ENCODE measurements at places on chromosomes 2 and 18. TPM values are rescaled to one million over a fixed set of nuclear protein-coding genes. Genes with fewer than 3 reads are reported as not detected.

GRCh38 chr2:174015428-174015827 lies 50.3 kb upstream of the SP3 start:
- H3K4me1 ChIP-seq, result peaks cover 17% of the 10 kb centered on the region
- peak overlapping the region; percentile 7 for H3K4me3 ChIP-seq
- DNase-seq, result no peak
- no peaks in the 10 kb centered on the region for H3K36me3 ChIP-seq

DNA sequence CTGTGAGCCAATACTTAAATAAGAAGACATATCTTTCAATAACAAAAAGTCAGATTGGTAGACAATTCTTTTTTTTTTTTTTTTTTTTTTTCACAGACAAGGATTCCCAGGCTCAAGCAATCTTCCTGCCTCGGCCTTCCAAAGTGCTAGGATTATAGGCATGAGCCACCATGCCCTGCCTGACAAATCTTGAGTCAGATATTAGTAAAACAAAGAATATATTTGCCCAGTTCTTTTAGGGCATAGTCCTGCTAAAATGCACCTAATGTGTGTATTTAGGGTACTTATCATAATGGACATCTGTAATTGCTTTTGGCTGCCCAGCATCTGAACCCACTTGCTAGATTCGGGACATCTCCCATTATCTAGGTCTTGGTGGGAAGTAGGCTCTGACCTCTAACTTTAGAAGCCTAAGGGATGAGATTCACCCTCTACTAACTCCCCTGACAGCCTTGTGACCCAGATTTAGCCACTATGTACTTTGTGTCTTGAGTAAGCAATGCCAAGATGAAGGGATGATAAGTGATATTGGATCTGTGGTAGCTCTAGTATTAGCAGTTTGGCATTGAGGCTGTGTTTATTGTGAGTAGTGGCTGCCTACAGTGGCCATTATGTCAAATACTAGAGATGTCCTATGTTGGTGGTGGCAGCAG lies 18.5 kb upstream of the PSME4 start:
- no peak for DNase-seq
- no peak overlapping the region for H3K4me3 ChIP-seq
- H3K4me1 ChIP-seq, result peaks cover 38% of the 10 kb centered on the region
- no peak overlapping the region for H3K27ac ChIP-seq
- H3K27me3 ChIP-seq, result no peaks in the 10 kb centered on the region
- peaks cover 8% of the 10 kb centered on the region for H3K36me3 ChIP-seq

Gene CHRNG
- polyA plus RNA-seq, result not detected

Gene CDH20
- polyA plus RNA-seq, result not detected

- H3K4me1 ChIP-seq, result no peaks in the 10 kb centered on the region
- no peaks in the 10 kb centered on the region for H3K36me3 ChIP-seq
- no peak for DNase-seq
- no peak overlapping the region for H3K4me3 ChIP-seq
- H3K27ac ChIP-seq, result no peak overlapping the region
Measured at GRCh38 chr2:126802316-126802715, 96.4 kb upstream of the TEX51 start.

- DNase-seq, result peak; percentile 10
- H3K36me3 ChIP-seq, result no peaks in the 10 kb centered on the region
- H3K27me3 ChIP-seq, result peaks cover 14% of the 10 kb centered on the region
- no peak overlapping the region for H3K4me3 ChIP-seq
Measured at GRCh38 chr18:35786365-35787042, 186.0 kb upstream of the RMP24 start.

Gene NEU2
- polyA plus RNA-seq, result not detected

Gene EDAR
- polyA plus RNA-seq, result not detected

- H3K4me3 ChIP-seq, result peak overlapping the region; percentile 82
- peaks cover 48% of the 10 kb centered on the region for H3K27me3 ChIP-seq
- H3K36me3 ChIP-seq, result no peaks in the 10 kb centered on the region
- peaks cover 5% of the 10 kb centered on the region for H3K4me1 ChIP-seq
Measured at GRCh38 chr2:42492691-42493467, 903 bp downstream of the KCNG3 start.

DNA sequence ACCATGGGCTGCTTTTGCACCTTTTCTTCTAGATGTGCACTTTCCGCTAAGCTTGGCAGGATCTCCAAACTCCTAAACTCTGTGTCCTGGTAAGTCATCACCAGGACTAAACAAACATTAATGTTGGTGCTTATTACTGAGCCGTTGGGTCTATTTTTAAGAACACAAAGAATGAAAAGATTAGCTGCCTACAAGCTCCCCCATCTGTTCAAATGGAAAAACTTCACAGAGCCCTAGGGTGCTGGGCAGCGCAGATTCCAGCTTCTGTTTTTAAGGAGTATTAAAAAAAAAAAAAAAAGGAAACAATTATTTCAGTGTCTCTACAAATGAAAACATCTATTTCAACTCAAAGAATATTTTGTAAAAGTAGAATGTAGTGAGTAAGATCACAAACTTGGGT lies 97.8 kb upstream of the AQP4 start:
- H3K36me3 ChIP-seq, result no peaks in the 10 kb centered on the region
- no peak overlapping the region for H3K4me3 ChIP-seq
- H3K27ac ChIP-seq, result no peak overlapping the region
- DNase-seq, result no peak
- H3K27me3 ChIP-seq, result no peaks in the 10 kb centered on the region
- no peaks in the 10 kb centered on the region for H3K4me1 ChIP-seq

DNA sequence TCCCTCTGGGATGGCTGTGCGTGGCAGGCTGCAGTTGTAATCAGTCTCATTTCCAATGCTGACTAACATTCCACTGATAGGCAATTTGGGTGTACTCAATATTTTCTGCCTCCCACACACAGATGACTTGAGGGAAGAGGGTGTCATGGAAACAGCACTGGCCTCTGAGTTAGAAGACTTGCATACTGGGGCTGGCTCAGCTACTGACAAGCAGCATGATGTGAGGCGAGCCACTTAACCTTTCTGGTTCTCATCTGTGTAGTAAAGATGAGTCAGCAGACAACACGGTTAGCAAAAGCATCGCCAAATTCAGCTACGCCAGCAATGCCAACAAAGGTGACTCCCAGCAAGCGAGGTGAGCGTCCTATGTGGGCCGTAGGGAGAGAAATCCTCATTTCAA lies 73.5 kb downstream of the COLEC12 start:
- H3K4me3 ChIP-seq, result no peak overlapping the region
- peaks cover 9% of the 10 kb centered on the region for H3K27me3 ChIP-seq
- no peaks in the 10 kb centered on the region for H3K36me3 ChIP-seq
- DNase-seq, result no peak

GRCh38 chr2:241273210-241274020 lies 42.1 kb downstream of the HDLBP start:
- peaks cover 11% of the 10 kb centered on the region for H3K36me3 ChIP-seq
- DNase-seq, result no peak
- no peaks in the 10 kb centered on the region for H3K27me3 ChIP-seq
- H3K4me1 ChIP-seq, result peaks cover 46% of the 10 kb centered on the region
- H3K4me3 ChIP-seq, result peak overlapping the region; percentile 90
